K562 (cell line): ENCODE measurements at places on chromosomes 5 and 9. TPM values are rescaled to one million over a fixed set of nuclear protein-coding genes. Genes with fewer than 3 reads are reported as not detected.

The PCDHB15 gene
- 0.07 and 0.08 TPM in 2 replicates for polyA plus RNA-seq

The NEUROG1 gene
- not detected in 2 replicates for polyA plus RNA-seq

The ESM1 gene
- polyA plus RNA-seq = not detected in 2 replicates

The PLEKHG4B gene
- not detected in 2 replicates for polyA plus RNA-seq

The CCL27 gene
- polyA plus RNA-seq = 0.30 and 0.53 TPM in 2 replicates

The IL13 gene
- not detected in 2 replicates for polyA plus RNA-seq

The IL31RA gene
- not detected in 2 replicates for polyA plus RNA-seq

The IL7R gene
- 0.03 TPM in 1 of 2 replicates, not detected in the other for polyA plus RNA-seq

The HACD4 gene
- polyA plus RNA-seq = not detected in 2 replicates

The AIF1L gene
- polyA plus RNA-seq = 1.6 TPM in 2 replicates

The IRGM gene
- not detected in 2 replicates for polyA plus RNA-seq

The TMEM252 gene
- polyA plus RNA-seq = not detected in 2 replicates

The ZDHHC11 gene
- polyA plus RNA-seq = 0.97 and 1.4 TPM in 2 replicates
